ENCODE measurements at places on chromosomes 16 and 17.

GRCh38 chr16:81711657-81712319, 67.3 kb upstream of the PLCG2 start:
- DNase-seq = no peak

DNA sequence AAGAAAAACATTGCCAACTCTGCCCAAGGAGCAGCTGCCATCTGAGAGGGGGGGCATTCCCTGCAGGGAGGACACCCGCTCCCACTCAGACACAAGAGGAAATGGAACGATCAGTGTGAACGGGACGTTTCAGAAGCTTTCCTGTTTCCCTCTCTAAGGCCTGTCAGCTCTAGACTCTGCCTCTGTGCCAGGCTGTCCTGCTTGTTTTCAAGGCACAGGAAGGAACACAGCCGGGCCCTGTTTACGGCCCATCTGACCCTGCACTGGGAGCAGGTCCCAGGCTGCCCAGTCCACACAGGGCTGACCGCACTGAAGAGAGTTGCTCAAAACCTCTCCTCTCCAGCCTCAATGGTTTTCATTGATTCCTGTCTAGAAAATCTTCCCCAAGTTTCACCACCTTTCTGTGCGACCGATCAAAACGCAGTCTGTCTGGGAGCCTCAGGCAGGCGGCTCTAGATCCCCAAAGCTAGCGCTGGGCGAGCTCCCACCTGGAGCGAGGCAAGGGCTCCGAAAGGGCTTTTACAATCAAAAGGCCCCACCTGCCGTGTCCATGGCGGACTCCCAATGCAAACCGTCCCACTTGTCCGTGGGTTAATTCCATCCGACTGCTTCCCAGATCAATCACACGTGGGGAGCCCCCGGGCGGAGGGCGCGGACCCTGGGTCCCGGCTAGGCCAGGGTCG, 1.5 kb downstream of the PIEZO1 start:
- DNase-seq = no peak

- no peak for DNase-seq
Measured at GRCh38 chr17:68161644-68162428, 86.0 kb upstream of the AMZ2 start.

- DNase-seq = no peak
Measured at GRCh38 chr16:74455213-74455612, 33.9 kb upstream of the CLEC18B start.

GRCh38 chr17:77400445-77400870, 259.7 kb downstream of the SEC14L1 start:
- peak; percentile 81 for DNase-seq
